Smooth muscle cell of the coronary artery (primary cell): ENCODE measurements at places on chromosomes 4 and X. TPM values are rescaled to one million over a fixed set of nuclear protein-coding genes. Genes with fewer than 3 reads are reported as not detected.

Gene VAMP7
- total RNA-seq = 21.2 and 31.9 TPM in 2 replicates

Gene NAP1L5
- 7.5 and 7.6 TPM in 2 replicates for total RNA-seq

Gene ADH1B
- total RNA-seq = 1.5 and 565 TPM in 2 replicates

Gene GUCY1B1
- 0.38 and 5.1 TPM in 2 replicates for total RNA-seq

Gene DCAF4L1
- under 0.01 and 0.12 TPM in 2 replicates for total RNA-seq

Gene GALNTL6
- not detected in 2 replicates for total RNA-seq
